ENCODE measurements at places on chromosomes 12 and 14.

GRCh38 chr12:30067146-30067545 is 283.4 kb upstream of the TMTC1 start:
- DNase-seq, result no peak

- no peak for DNase-seq
These were observed 74.7 kb downstream of the KLHL28 start for GRCh38 chr14:44886860-44887595.

GRCh38 chr12:77500089-77500488 is 330.6 kb upstream of the NAV3 start:
- DNase-seq, result no peak

DNA sequence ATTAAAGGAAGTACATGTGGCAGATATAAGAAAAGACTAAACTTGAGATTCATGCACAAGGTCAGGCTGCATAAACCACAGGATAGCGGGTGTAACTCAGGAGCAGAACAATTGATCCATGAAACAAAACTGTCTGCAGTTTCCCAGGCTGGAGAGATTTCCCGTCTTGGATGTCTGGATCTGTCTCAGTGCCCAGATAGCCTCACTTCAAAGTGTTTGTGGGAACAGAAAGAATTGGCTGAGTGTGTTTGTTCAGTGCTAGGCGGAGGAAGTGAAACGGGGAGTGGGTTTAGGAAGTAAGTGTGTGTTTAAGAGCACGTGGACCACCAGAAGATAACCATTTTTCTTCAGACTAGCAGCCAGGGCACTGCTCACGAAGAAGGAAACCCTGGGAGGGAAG is 1.4 kb upstream of the RNASE10 start:
- DNase-seq, result no peak

- DNase-seq, result no peak
These were observed 121.6 kb downstream of the TMEM121 start for GRCh38 chr14:105647784-105648608.

DNA sequence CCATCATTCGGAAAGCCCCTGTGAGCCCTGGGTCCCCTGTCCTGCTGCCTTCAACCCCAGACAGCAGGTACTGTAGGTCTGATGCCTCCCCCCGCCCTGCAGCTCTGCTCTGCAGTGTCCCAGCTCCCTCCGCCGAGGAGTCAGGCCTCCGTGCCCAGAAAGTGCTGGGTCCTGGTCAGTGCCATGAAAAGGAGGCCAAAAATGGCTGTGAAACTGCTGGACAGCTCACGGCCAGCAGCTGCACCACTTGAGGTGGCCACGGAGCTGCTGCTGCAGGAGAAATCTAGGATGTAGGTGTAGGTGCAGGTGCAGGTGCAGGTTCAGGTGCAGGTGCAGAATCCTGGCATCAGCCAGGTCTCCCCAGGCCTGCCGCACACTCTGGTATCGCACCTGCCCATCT is 196.1 kb downstream of the SLC15A4 start:
- DNase-seq, result no peak

GRCh38 chr12:114767084-114767760 is 83.2 kb upstream of the TBX3 start:
- no peak for DNase-seq

GRCh38 chr12:113056381-113056630 is 224 bp upstream of the DTX1 start:
- DNase-seq, result no peak

- no peak for DNase-seq
These were observed 480.4 kb upstream of the NOVA1 start for GRCh38 chr14:27078191-27078590.

DNA sequence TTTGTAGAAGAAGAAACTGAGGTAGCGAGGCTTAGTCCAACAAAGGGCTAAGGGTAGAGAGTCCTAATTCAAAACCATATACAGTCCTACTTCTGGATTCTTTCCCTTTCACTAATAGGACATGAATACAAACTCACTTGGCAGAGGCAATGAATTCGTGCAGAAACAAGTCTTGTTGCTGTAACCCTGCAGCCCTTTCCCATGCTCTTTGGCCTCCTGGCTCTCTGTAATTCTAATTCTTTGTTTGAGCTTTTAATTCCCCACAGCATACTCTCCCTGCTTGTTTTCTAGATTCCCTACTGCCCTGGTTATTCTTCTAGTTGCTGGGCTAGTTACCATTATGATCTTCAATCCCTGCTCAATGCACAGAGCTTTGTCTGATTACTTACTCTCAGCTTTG is 381.4 kb downstream of the ETNK1 start:
- no peak for DNase-seq

GRCh38 chr12:115934046-115934445 is 343.4 kb downstream of the MED13L start:
- DNase-seq, result no peak

- DNase-seq, result peak; percentile 27
These were observed 44.8 kb upstream of the METAP2 start for GRCh38 chr12:95429172-95429510.

DNA sequence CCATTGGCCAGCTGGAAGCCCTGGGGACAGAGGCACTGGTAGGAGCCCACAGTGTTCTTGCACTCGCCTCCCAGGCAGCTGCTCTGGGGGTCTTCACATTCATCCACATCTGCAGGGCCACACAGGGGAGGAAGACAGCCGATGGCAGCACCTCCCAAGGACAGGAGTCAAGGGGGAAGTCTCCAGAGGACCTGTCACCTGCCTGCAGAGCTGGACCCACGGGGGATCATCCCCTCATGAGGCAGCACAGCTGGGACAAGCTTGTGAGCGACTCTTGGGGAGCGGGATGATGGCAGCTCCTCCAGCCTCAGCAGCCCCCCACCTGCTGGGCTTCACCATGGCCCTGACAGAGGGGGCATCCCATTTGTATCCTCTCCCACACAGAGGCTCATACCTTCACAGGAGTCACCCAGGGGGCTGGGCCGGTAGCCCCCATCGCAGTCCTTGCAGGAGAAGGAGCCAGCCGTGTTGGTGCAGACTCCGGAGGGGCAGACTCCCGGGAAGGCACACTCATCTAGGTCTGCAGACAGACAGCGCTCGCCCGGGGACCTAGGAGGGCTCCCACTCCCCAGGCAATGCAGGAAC is 15.4 kb downstream of the ISCA2 start:
- DNase-seq, result no peak

GRCh38 chr12:126342866-126343265 is 1277.6 kb downstream of the AACS start:
- no peak for DNase-seq

DNA sequence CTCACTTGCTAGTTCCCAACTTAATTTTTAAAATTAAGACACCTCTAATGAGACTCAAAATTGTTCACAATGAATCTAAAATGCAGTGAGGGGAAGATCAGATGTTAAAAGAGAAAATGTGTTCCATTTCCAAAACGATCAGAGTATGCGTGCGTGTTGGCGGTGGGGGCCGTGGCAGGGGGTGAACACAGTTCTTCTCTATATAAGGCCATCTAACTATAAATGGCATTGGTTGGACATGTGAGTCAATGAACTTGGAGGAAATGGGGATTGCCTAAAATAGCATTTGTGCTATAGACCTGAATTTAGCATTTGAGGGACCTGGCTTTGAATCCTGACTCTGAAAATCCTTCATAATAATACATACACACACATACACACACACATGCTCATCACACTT is 149.4 kb downstream of the FOXN3 start:
- DNase-seq, result no peak

GRCh38 chr12:2895511-2895910 is 4.8 kb downstream of the TULP3 start:
- DNase-seq, result no peak

DNA sequence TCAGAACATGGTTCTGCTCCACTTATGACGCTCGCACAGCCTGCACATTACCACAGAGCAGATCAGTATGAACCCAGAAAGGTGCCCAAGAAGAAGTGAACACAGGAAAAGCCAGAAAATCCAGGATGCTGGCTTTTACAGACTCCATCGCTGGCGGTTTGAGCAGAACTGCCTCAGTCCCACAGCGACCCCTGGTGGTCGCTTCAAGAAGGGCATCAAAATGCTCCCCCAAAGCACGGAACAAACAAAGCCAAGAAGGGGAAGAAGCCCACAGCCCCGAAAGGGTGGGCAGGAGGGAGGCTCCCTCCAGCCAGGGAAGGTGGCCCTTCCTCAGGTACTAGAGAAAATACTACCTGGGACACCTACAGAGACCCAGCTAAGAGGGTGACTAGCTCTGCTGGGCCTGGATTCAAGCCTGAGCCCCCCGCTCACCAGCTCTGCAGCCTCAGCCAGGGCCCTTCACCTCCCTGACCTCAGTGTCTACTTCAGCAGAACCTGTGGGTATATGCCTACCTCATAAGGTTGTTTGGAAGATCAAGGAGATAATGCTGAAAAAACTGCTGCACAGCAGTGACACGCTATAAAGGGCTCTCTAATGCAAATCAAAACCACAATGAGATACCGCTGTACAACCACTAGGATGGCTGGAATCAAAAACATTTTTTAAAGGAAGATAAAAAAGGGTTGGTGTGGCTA is 98.1 kb downstream of the NCOR2 start:
- no peak for DNase-seq

GRCh38 chr12:47949441-47950341 is 13.7 kb upstream of the TMEM106C start:
- DNase-seq, result peak; percentile 96

DNA sequence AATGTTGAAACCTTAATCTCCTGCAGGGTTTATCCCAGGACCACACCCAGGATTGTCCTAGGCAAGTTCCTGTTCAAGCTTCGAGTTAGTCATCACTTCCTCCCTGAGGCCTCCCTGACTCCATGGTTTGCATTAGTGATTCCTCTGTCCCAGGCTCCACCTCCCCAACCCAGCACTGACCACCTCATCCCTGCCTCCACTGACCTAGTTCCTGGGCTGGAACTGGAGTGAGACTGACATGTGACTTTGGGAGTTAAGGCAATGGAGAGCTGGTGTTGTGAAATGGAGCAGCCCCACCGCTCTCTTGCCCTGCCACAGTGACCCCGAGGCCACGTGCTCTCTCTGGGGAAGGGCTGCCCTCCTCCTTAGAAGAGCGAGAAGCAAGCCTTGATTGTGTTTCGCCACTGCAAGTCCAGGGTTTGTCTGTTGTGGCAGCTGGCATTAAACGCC is 15.8 kb upstream of the DTX1 start:
- no peak for DNase-seq

DNA sequence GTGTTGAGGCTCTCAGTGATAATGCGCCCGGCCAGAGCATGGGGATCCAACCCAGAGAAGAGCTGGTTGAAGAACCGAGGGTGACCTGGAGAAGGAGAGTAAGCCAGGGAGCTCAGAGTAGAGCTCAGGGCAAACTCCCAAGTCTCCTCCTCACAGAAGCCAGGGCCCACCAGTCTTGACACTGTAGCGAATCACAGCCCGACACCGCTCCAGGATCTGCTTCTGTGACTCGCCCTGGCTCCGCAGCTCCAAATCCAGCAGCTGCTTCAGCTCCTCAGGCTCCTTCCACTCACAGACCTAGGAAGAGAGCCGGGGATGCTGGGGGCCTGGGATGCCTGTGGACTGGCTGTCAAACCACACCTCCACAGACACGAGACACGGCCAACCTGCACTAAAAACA is 8.2 kb upstream of the ZNF740 start:
- DNase-seq, result no peak

- no peak for DNase-seq
These were observed 4.8 kb upstream of the AEBP2 start for GRCh38 chr12:19434538-19434937.

- no peak for DNase-seq
These were observed 129.6 kb upstream of the CDKN3 start for GRCh38 chr14:54267172-54267571.

GRCh38 chr14:68407285-68407684 is 385.6 kb downstream of the ZFP36L1 start:
- DNase-seq, result no peak

DNA sequence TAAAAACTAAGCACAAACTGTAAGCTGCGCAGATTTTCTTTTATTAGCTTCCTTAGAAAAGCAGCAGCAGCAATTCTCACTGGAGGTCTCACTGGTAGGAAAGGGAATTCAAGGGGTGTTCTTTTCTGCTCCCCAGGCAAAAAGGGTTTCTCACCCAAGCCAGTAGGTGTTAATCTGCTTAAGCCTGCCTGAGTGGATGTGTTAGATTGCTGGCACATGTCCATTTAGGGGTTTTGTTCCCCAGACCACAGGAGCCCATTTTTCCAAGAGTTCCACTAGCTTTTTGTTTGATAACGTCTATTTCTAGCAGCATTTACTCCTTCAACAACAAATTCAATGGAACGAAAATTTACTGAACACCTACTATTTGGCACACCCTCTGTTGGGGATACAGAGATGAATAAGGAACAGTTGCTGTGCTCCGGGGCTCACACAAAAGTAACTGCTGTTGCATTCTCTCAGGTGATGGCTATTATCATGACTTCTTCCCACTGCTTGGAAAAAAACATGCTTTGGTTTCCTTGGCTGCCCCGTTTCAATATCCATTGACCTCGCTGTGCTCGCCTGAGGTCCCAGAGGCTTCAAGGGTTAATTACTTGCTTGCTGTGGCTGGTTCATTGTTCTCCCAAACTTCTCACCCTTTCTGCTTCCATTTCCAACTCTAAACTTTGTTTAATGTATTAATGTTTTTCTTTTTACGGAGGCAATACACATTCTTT is 31.1 kb upstream of the RIC8B start:
- no peak for DNase-seq

DNA sequence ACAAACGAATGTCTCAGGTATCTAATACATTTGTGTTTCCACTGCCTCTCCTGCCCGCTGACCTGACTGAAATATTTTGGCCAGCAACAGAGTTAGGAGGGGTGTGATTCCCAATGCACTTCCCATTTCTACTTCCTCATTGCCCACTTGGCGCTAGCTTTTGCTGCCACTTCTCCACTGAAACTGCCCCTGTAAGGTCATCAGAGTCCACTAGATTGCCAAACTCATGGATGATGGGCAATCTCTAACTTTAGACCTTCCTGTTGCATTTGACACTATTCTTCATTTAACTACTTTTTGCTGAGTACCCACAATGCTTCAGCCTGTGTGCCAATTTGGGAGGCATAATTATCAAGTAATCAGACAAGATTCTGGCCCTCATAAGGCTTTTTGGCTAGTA is 40.8 kb downstream of the GPR65 start:
- no peak for DNase-seq

GRCh38 chr14:61644175-61644574 is 51.1 kb upstream of the HIF1A start:
- DNase-seq, result no peak

DNA sequence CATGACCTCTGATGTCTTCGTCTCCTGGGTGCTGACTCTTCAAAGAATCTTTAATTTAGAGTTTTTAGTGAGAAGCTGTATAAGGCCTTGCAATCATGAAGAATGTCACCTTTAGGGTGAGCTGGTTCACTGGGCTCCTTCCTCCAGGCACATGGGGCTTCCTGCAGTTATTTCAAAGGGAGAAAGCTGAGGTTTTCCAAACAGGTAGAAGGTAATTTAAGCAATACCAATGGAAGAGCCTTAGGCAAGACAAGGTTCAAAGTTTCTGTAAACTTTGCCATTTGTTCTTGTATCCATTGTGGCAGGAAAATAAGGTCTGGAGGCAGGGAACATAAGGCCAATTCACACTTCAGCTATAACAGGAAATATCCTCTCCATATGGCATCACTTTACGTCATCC is 88.0 kb upstream of the EIF5 start:
- no peak for DNase-seq

- DNase-seq, result no peak
These were observed 11.2 kb downstream of the MOK start for GRCh38 chr14:102293781-102294180.

GRCh38 chr14:47039336-47039735 is 387.8 kb upstream of the RPL10L start:
- no peak for DNase-seq
